Activated B cell treated with CpG ODN at 0.5 μM for 24 hours (primary cell): ENCODE measurements at places on chromosomes 1 and 21.

GRCh38 chr1:116382321-116382720 lies 9.3 kb downstream of the ATP1A1 start:
- no peak for DNase-seq

GRCh38 chr1:234730475-234730769 lies 120.4 kb upstream of the IRF2BP2 start:
- no peak for DNase-seq

DNA sequence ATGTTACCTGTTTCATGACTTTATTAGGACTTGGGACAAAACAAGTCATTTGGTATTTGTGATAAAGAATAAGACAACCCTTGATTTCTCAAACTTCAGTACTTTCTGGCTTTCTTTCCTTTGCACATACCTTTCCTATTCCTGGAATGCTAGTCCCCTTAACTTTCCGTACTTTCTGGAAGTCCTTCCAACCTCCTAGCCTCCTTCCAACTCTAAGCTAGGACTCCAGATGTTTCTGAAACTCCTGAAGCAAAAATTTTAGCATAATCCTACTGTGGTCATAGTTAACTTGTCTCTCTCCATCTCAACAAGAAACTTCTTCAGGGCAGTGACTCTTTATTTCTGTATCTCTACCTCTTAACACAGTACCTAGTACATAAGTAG lies 19.8 kb upstream of the C1orf105 start:
- no peak for DNase-seq

- no peak for DNase-seq
Measured at GRCh38 chr1:246417813-246418564, 89.1 kb downstream of the SMYD3 start.

- DNase-seq: no peak
Measured at GRCh38 chr1:170964506-170964905, 29.2 kb downstream of the MROH9 start.

DNA sequence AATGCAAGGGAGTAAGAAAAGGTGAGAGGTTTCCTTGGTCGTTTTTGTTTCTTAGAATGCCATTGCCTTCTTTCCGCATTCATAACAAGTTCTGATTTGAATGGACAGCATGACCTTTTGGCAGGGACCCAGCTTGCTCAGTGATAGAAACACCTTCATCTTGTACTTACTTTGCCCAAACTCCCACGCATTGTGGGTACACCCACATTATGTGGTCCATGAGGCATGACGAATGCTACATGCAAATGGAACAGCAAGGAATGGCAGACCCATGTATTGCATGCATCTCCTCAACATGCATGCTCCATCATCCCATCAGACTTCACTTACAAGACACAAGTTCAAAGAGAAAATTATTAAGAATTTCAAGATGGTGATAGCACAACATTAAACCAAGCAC lies 102.8 kb downstream of the CDC7 start:
- no peak for DNase-seq

DNA sequence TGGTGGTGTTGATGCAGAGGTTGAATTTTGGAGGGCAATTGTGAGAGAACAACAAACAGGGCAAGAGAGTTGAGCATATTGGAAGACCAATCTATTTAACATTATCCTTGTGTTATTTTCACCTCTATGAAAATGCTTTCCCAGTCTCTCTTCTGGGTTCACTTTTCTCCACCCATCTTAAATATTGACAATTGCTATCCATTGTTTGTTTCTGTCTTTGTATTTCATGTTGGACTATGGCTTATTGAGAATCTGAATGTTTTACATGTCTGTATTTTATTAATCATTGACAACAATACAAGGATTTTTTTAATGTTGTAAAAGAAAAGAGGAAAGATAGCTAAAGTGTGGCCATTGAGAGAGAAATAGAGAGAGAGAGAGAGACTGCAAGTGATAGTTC lies 1121.5 kb downstream of the BRINP3 start:
- no peak for DNase-seq

DNA sequence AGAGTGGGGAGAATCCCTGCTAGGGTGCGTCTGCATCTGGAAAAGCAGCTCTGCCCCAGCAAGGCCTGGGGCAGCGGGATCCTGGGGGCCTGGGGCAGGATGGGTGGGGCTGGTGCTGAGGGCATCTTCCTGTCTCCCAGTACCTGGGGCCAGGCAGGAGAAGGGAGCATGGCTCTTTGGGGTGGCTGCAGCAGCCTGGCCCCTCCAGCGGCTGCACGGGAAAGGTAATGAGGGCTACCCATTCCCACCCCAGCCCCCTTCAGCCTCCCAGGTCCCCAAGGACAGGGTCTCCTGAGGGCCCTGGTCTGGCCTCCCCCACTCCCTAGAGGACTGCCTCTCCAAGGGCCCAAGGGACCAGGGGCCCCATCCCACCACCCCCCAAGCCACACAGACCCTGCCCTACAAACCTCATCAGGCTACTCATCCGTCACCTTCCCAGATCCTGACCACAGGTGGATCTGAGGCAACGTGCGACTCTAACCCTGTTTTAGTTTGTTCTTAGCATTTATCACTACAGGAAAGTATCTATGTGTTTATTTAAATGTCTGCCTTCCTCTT lies 910 bp upstream of the ANKRD65 start:
- DNase-seq: no peak

DNA sequence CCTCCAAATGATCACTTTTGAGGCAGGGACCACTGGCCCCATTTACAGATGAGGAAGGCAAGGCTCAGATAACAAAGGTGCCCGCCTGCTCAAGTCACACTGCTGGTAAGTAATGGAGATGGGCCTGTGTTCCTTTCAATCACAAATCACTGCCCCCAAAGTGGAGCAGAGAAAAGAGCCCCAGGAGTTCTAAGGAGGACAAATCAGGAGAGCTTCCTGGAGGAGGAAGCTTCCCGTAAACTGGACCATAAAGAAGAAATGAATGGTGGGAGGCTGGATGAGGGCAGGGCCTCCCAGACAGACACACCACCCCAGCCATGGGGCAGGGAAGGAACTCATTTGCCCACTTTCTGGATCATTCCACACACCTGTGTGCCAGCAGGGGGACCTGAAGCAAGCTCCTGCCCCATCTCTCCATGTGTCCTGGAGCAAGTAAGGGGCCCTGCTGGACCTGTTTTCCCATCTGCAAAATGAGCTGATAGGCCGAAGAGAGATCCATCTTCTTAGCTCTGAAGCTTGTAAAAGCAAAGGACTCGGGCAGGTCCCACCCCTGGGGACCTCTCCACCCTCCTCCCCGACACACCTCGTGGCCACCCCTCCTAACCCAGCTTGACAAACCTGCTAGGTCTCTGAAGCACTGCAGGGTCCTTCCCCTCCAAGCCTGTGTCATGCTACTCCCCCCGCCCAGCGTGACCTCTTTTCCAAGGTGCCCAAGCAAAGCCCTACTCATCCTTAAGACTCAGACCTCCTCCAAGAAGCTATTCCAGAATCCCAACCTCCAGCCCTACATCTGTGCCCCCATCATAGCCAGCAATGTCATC lies 5.5 kb downstream of the LAPTM5 start:
- DNase-seq: no peak

GRCh38 chr1:164443836-164444235 lies 115.1 kb upstream of the PBX1 start:
- DNase-seq: no peak

DNA sequence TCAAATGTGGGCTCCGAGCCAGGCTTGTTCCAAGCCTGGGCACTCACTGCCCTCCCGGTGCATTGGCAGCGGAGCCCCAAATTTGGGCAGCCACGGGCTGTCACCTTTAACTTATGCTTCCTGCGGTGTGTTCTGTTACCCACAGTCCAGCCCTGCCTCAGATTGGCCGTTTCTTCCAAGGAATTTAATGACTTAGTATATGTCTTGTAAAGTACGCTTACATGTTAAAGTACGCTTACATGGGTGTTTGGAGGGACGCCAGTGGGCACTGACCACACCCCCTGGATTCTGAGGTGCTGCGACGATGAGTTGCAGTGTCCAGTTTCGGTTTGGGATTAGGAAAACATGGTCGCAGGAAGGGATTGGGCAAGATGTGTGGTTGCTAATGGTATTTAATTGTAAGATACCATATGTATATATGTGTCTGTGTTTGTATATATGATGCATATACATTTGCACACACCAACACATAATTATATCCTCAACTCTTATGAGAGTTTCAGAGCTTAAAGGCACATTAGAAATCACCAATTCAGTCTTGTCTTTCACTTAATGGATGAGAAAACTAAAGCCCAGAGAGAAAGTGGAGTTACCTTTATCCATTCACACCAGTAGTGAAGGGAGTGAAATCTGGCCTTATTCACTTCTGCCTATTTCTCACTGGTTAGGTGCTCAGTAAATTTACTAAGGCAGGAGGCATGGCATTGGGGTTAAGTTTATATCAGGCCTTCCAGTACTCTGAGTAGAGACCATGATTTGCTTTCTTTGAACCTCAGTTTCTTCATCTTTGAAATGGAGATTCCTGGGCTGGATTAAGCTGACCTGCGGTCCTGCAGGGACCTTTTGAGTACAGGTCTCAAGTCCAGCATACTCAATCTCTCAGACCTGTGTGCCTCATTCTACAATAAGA lies 1.0 kb downstream of the SMYD2 start:
- DNase-seq: no peak

- DNase-seq: no peak
Measured at GRCh38 chr1:24098943-24099638, 12.8 kb downstream of the MYOM3 start.

GRCh38 chr1:147110434-147110833 lies 61.8 kb downstream of the PRKAB2 start:
- DNase-seq: no peak

DNA sequence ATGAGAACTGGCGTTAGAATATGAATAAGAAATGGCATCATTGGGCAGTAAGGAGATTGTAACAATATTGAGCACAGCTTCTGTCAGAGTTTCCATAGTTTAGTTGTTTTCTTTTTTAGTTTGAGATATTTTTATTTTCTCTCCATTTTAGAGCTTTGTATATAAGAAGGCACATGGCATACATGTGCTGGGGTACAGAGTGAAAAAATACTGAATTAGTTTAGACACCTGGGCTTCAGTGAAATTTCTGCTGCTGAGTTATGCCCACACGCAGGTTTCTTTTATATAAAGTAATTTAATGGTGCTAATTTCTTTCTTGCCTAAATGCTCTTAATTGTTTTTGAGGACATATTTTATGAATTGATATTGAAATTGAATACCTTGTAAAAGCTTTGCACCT lies 53.6 kb upstream of the RWDD3 start:
- DNase-seq: no peak

DNA sequence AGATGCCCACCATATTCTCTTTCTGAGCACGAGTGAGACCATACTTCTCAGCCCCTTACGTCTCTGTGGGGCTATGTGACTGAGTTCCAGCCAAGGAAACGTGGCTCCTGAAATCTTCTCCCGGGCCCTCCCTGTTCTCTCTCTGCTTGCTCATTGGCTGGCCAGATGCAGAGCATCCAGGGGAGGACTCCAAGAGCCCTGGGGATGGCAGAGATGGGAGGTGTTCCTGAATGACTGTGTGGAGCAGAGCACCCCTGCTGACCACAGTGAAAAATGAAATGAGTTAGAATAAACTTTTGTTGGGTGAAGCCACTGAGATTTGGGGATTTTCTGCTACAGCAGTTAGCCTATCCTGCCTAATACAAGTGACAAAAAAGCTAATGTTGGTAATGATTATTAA lies 23.8 kb downstream of the KIAA0040 start:
- no peak for DNase-seq

- no peak for DNase-seq
Measured at GRCh38 chr1:91732291-91733107, 153.5 kb downstream of the TGFBR3 start.

DNA sequence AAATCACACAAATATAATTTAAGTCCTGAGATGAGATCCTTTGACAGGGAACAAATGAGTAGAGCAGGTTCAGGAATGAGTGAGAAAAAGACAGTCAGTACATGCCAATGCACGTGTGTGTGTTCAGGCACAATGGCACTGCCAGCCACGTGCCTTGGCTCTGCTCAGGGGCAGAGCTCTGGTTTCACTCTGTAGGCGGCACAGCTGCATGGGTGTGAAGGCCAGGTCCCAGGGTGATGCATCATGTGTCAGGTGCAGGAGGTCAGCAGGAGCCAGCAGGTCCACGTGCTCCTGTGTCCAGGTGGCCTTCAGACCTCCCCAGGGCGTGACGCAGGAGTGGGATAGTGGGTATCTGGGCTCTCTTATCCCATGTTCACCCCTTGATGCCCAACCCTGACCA lies 386.1 kb downstream of the KCNH1 start:
- DNase-seq: no peak

DNA sequence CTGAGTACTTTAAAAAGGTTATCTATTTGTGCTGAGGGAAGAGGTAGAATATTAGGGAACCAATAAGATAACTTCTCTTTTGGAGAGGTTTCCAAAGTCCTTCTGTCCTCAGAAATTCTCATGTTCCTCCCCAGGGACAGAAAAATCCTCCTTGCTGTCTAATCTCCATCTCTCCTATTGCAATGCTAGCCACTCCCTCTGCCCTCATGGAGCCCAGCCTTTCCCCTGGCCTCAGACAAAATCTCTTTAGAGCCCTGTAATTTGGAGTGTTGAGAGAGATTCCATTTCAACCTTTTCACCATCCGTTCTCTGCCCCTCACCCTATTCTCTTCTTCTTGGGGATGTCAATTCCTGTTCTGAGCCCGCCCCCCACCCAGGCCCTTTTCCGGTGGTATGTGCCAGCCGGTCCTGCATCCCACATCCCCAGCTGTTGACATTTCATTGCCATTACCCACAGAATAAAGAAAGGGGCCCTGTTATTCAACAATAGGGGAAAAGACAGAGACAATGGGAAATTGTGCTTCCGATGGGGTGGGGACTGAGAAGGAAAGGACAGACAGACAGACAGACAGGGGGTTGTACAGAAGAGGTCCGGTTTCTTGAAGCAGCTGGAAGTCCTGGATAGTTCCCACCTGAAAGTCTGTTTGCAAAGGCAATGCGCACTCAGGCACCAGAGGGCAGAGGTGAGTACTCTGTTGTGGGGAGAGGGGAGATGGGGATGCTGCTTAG lies at the start of gene HAPLN2:
HAPLN2 (plus strand) TSS at position 563 of the 729 bp plus-strand sequence. CDS start 4,076 bp downstream, outside the sequence.
- no peak for DNase-seq

GRCh38 chr1:54273092-54273794 lies 73.3 kb downstream of the MRPL37 start:
- no peak for DNase-seq

- DNase-seq: no peak
Measured at GRCh38 chr1:201609661-201610318, 70.9 kb downstream of the NAV1 start.

DNA sequence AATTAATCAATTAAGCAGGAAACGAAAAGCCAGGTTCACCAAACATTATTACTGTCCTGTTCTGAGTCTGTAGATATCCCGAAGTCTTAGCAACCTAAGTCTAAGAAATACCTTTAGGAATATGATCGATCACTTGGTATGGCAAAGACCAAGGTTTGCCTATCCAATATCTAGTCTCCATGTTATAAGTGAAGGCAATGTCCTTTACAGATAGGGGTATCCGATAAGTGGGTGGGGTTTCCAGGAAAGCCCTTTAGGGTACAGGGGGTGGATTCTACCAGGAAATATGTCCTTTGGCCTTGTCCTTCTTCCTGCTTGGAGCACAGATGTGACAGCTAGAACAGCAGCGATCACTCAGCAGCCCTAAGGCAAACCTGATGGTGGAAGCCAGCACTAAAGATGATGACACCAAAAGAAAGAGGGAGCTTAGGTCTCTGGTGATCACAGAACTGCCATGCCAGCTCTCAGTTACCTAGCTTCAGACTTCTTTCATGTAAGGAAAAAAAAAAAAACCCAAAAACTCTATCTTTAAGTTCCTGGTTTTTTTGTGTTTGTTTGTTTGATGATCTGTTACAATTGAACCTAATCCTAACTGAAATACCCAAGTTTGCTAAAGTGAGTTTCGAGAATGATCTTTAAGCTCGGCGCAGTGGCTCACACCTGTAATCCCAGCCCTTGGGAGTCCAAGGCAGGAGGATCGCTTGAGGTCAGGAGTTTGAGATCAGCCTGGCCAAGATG lies 40.8 kb downstream of the DSTYK start:
- no peak for DNase-seq
